ENCODE measurements at places on chromosomes 12 and 14.
A peak's percentile ranks its signal among the peaks of the same experiment; 100 is the strongest.

GRCh38 chr12:57621497-57622292 lies 10.5 kb downstream of the ARHGEF25 start:
- peak; percentile 37 for DNase-seq

DNA sequence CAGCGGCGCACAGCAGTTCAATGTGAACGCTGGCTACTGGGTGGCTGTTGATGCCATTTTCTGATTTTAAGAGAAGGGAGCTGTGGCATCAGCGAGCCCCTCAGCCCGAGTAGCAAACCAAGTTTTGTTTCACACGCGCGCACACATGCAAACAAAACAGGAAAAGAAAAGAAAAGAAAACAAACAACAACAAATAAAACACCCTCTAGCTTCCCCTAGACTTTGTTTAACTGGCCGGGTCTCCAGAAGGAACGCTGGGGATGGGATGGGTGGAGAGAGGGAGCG lies 540 bp downstream of the PAX9 start:
- DNase-seq = no peak

DNA sequence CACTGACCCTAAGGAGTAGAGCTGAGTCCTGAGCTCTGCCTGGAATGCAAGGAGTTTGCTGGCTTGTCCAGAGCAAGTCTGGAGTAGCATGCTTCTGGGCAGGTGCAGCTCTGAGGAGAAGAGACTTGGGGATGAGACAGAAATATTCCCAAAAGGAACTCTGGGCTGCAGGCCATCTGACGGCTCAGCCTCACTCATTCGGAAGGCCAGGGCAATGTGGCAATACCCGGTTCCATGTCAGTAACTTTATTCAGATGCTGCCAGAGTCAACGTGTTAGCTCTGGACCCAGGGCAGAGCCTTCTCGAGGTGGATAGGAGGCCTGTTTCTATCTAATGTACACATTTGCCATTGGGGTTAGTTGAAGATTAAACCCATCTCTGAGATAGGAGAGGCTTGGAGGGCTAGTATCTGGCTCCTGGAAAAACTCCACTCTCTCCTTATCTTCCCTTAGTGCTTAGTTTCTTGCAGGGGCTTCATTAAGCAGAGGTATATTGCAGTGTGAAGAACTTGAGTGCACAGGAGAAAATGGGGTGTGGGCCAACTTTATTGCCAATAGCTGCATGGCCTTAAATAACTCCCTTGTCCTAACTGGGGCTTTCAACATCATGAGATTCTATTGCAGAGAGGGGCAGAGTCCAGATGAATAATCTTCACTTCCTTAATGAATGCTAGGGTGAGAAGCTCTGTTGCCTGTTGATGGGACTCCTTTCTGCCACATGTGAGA lies 65.6 kb downstream of the NTF3 start:
- DNase-seq = no peak

- no peak for DNase-seq
Measured at GRCh38 chr12:113896194-113896593, 69.9 kb downstream of the RBM19 start.

DNA sequence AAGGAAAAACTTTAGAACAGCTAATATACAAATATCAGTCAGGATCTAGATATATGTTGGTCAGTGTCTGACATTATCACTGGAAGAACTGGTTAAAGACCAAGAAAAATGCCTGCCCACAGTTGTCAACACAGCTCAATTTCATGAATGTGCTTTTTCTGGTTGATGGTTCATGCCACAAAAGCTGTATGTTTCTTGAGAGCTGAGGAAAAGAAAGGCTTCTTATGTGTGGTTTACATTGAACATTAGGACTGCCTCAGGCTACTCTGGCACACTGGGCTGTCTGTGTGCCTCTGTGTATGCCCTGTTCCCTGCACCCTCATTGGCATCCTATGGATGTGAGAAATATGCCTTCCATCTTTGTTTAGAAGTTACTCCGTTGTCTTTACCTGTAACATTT lies 218.8 kb upstream of the RGS6 start:
- DNase-seq = no peak

DNA sequence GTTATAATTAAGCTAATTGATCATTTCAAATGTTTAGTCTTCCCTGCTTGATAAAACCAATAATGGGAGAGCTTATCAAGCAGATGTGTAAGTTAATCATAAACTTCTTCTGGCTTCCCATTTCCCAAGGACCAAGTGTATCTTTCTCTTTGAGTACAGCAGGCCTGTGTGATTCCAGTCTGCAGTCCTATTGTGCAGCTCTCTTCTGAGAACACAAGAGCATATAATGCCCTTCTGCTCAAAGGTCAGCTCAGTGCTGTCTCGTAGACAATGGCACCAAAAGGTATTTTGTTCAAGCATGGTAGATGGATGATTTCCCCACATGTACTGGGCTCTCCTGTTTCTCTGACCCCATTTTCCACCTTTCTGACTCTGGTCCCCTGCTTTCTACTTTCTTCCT lies 101.8 kb upstream of the DYRK2 start:
- no peak for DNase-seq

DNA sequence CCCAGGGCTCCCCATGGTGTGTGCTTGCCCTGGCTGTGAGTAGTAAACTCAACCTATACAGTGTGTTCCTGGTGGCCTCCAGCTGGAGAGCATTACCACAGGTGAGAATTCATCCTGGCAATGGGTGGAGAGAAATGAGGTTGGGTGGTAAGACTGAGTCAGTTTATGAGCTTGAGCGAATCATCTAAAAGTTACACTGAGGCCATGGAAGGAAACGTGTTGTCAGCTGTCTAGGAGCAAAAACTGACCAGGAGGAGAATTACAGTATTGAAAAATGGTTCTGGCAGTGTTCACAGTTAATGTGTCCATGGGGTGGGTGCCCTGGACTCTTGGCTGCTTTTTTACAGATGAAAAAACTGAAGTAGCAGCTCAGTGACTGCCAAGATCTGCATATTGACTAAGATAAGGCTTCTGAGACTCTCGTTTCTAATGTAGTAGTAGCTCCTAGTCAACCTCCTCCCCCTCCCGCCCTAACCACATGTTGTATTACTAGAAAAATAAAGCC lies 202.0 kb upstream of the AMIGO2 start:
- no peak for DNase-seq

- no peak for DNase-seq
Measured at GRCh38 chr12:3646561-3647241, 106.2 kb downstream of the CRACR2A start.

GRCh38 chr14:90562652-90563051 lies 165.8 kb downstream of the CALM1 start:
- DNase-seq = no peak

DNA sequence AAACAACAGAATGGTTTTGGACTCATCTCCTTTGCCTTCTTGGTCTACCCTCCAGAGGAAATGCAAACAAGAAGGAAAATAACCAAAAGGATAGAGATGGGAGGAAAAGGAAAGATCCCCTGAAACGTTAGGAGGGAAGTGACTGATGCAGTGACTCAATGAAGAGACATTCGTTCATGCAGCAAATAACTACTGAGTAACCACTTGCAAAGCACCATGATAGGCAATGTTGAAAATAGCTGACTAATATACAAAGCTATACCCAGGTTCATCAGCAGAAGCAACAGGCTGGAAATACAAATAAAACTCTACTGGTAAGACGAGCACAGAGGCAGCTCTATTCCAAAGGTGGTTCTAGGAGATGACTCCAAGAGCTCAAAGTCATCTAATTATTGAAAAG lies 41.8 kb downstream of the R3HDM2 start:
- no peak for DNase-seq

DNA sequence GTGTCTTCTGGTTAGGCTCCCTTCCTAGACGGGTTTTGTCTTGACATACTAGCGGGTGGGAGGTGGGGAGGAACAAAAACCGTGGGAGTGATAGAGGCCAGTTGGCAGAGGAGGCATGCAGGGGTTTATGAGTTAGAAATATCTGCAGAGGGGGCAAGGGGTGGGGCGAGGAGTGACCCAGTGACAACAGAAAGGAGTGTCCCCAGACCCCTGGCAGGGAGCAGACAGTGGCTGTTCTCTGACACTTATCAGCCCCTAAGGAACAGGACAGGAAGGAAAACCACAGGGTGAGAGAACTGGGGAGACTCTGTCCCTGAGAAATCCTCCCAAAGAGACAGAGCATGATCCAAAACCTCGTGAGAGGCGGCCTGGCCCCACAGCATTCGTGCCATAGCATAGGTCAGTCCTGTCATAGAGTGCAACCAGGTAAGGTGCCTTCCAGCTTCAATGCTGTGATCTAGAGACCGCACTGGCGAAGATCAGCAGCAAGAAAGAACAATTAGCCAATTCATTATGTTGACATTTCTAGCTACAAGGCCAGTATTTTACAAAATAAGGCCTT lies 141.4 kb downstream of the CRADD start:
- no peak for DNase-seq

- peak; percentile 80 for DNase-seq
Measured at GRCh38 chr14:104681689-104682074, 7.7 kb upstream of the INF2 start.

- no peak for DNase-seq
Measured at GRCh38 chr12:68158432-68158831, 1.1 kb downstream of the IFNG start.

GRCh38 chr14:61537563-61538463 lies 157.5 kb upstream of the HIF1A start:
- DNase-seq = no peak

- DNase-seq = peak; percentile 74
Measured at GRCh38 chr14:51023964-51024363, 70.9 kb downstream of the TRIM9 start.

GRCh38 chr12:71602761-71603577 lies 60.7 kb downstream of the ZFC3H1 start:
- no peak for DNase-seq

GRCh38 chr14:67820428-67820971 lies 921 bp downstream of the RAD51B start:
- DNase-seq = no peak

- no peak for DNase-seq
Measured at GRCh38 chr12:33546004-33546403, 106.4 kb upstream of the SYT10 start.

DNA sequence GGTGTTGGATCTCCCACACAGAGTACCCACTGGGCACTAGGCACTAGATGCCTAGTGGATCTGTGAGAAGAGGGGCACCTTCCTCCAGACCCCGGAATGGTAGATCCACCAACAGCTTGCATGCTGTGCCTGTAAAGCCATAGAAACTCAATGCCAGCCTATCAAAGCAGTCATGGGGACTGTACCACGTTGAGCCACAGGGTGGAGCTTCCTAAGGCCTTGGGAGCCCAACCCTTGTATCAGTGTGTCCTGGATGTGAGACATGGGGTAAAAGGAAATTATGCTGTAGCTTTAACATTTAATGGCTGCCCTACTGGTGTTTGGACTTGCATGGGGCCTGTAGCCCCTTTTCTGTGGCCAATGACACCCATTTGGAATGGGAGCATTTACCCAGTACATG lies 1024.9 kb downstream of the TMEM121 start:
- no peak for DNase-seq

GRCh38 chr14:72443991-72444441 lies 449.9 kb downstream of the DPF3 start:
- DNase-seq = no peak

GRCh38 chr14:22003461-22003860 lies 329.8 kb upstream of the OR4E1 start:
- no peak for DNase-seq

Data from midbrain (tissue), 1 donor.